ENCODE measurements at places on chromosomes 7 and 10.

- no peak overlapping the region for H3K27ac ChIP-seq
- peaks cover 25% of the 10 kb centered on the region for H3K4me1 ChIP-seq
- no peak overlapping the region for H3K4me3 ChIP-seq
- DNase-seq: peak; percentile 94
Observed at GRCh38 chr7:101882595-101883564, 65.5 kb downstream of the CUX1 start.

- no peak overlapping the region for H3K27ac ChIP-seq
- no peaks in the 10 kb centered on the region for H3K4me1 ChIP-seq
- DNase-seq: no peak
- H3K36me3 ChIP-seq: no peaks in the 10 kb centered on the region
- H3K27me3 ChIP-seq: no peaks in the 10 kb centered on the region
Observed at GRCh38 chr7:11175887-11176286, 202.2 kb downstream of the PHF14 start.

- no peaks in the 10 kb centered on the region for H3K36me3 ChIP-seq
- peak within 1 kb of the TSS; percentile 45 for H3K4me3 ChIP-seq
- peak; percentile 60 for DNase-seq
- no peaks in the 10 kb centered on the region for H3K27me3 ChIP-seq
- H3K27ac ChIP-seq: peak within 1 kb of the TSS; percentile 61
Observed at GRCh38 chr10:123891144-123892071, at the start of gene CPXM2. Gene CPXM2 (minus strand): TSS chr10:123891807. CDS start chr10:123891659, 148 bp downstream.

GRCh38 chr10:29651767-29652166 lies 17.0 kb upstream of the SVIL start:
- no peaks in the 10 kb centered on the region for H3K27me3 ChIP-seq
- DNase-seq: no peak
- no peak overlapping the region for H3K4me3 ChIP-seq
- no peak overlapping the region for H3K27ac ChIP-seq

GRCh38 chr7:94648731-94649130 lies 7.2 kb downstream of the SGCE start:
- H3K4me3 ChIP-seq: no peak overlapping the region
- no peak for DNase-seq
- peaks cover 4% of the 10 kb centered on the region for H3K4me1 ChIP-seq
- no peaks in the 10 kb centered on the region for H3K27me3 ChIP-seq

DNA sequence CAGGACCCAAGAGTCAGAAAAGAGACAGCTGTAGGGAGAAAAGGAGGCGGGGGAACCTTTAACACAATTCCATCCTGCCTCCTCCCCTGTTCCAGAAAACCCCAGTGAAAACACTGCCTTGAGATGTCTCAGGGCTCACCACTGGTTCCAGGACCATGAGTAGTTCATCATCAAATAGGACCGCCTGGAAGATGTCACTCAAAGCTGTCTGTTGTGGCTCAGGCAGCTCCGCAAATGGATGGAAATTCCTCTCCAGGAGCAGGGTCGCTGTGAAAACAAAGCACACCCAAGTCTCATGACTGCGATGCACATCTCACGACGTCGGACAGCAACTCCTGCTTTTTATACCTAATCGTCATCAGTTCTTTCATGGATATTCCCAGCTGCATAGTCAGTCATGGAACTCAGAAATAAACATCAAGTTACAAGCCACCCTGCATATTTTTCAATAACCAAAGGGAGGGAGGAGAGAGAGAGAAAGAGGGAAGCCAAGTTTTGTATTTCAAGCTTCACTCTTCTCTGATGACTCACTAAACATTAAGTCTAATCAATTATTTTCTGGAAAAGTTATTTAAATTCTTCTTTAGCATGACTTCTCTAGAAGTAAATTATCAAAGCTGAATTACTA lies 49.2 kb downstream of the GSDME start:
- H3K4me3 ChIP-seq: no peak overlapping the region
- DNase-seq: no peak
- H3K4me1 ChIP-seq: peaks cover 3% of the 10 kb centered on the region
- no peaks in the 10 kb centered on the region for H3K36me3 ChIP-seq
- no peak overlapping the region for H3K27ac ChIP-seq

GRCh38 chr10:107094824-107095522 lies 69.5 kb downstream of the SORCS1 start:
- no peak for DNase-seq
- H3K4me1 ChIP-seq: no peaks in the 10 kb centered on the region
- H3K27me3 ChIP-seq: no peaks in the 10 kb centered on the region
- H3K36me3 ChIP-seq: no peaks in the 10 kb centered on the region

DNA sequence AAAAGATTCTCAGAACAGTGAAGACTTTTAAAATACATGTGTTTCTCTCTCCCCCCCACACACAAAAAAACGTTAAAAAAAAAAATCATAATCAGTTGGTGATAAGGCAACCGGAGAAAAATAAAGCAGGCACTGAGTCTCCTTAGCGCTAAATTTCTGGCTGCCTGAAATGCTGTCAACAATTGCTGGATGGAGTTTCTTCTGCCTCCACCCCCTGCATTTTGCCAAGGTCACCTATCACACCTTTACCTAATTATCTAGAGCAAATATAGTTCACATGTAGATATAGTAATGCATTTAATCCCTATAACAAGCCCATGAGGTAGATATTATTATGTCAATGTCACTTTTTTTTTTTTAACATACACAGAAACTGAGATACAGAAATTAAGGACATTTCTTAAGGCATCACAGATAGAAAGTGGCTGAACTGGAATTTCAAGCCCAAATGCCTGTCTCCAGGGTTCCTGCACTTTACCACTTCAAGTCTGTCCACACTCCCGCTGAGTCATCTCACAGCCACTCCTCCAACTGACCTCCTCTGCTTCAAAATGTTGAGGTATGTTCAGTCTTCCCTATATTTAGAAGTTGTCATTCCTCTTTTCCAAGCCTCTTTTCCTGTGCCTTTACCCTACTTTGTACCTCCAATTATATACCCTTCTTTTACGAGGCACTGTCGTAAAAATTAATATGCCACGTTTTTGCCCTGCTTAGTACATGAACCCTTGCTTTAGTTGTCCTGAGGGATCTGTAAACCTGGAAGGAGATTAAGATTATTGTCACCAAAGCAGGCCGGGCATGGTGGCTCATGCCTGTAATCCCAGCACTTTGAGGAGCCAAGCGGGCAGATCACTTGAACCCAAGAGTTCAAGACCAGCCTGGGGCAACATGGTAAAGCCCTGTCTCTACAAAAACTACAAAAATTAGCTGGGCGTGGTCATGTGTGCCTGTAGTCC lies 72.8 kb upstream of the MPP7 start:
- H3K27ac ChIP-seq: no peak overlapping the region
- no peak overlapping the region for H3K4me3 ChIP-seq
- H3K4me1 ChIP-seq: no peaks in the 10 kb centered on the region
- H3K27me3 ChIP-seq: no peaks in the 10 kb centered on the region
- H3K36me3 ChIP-seq: no peaks in the 10 kb centered on the region

GRCh38 chr10:16386855-16387254 lies 50.0 kb upstream of the PTER start:
- no peak for DNase-seq
- no peaks in the 10 kb centered on the region for H3K27me3 ChIP-seq
- H3K36me3 ChIP-seq: no peaks in the 10 kb centered on the region
- H3K4me3 ChIP-seq: no peak overlapping the region

- no peaks in the 10 kb centered on the region for H3K27me3 ChIP-seq
- no peaks in the 10 kb centered on the region for H3K4me1 ChIP-seq
- no peak for DNase-seq
Observed at GRCh38 chr7:152528612-152529011, 92.8 kb upstream of the KMT2C start.
